ENCODE measurements at places on chromosomes 4 and X. TPM values are rescaled to one million over a fixed set of nuclear protein-coding genes. Genes with fewer than 3 reads are reported as not detected.

- DNase-seq = no peak
These were observed 1.6 kb downstream of the TBC1D14 start for GRCh38 chr4:6910960-6911874.

DNA sequence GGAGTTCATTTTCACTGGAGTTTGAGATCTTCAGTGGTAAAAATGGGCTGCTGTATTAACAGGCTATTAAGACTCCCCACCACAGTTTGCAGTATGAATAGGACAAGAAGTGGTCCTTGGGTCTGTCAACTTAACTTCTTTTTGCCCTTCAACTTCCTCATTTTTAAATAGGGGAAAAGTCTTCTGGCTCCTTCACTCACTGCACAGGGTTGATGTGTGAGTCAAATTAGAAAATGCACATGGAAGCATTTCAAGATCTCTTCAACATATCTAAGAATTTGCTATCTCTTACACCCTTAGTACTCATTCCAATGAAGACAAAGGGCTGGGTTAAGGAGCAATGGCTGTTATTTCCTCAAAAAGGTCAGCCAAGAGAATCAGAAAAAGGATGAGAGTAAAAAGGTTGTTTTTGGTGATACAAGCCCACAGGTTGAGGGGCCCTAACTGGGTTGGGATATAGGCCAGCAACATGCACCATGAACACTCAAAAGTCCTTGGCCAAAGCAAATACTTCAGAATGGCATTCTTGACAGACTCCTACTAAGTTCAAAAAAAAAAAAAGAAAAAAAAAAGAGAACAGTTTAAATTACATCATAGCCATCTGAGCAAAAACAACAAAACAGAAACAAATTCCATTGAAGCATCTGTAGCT is 13.4 kb downstream of the PDE5A start:
- DNase-seq = no peak

DNA sequence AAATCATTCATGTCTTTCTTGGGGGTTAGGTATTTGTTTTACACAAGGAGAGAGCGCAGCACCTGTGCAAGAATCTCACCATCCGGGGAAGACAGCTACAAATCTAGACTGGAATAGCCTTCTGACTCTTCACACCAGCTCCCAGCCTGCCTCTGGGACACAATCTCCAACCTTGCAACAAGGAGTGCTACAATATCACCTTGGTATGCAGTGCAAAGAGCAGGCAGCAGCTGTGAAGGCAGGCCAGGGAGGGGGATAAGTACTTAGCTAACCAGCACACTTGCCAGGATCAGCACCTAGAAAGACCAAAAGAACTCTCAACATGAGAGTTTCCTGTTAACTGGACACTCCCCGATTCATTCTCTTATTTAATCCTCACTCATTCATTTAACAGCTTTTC is 235.3 kb downstream of the AR start:
- no peak for DNase-seq

DNA sequence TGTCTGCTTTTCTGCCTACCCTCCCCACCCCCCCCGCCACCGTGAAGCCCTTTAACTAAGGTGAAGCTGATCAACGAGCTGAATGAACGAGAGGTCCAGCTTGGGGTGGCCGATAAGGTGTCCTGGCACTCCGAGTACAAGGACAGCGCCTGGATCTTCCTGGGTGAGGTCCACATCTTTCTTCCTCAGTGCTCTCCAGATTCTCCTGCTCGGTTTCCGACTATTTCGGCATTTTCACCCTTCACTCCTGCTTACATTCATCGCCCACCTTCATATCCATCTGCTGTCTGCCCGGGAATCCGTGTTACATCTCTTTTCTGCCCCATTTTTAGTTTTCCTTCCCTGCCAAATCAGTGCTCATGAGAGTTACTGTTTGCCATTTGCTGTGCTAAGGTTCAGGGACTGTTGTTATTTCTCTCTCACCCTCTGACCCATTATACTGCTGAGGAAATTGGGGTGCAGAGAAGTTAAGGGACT is 459 bp downstream of the RBMX2 start:
- DNase-seq = no peak

DNA sequence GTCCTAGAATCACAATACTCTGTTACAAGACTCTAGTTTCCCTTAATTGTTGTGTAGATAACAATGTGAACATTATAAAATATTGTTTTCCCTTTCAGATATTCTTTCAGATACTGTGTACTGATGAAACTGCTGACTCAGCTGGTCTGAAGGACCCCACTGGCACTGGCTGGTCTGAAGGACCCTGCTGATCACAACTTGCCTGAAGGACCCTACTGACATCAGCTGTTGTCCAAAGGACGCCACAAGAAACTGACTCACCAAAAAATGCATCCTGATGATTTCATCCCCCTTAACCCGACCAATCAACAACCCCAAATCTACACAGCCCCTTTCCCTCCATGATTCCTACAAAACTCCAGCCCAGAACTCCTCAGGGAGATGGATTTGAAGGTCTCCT is 258.8 kb upstream of the GNPDA2 start:
- no peak for DNase-seq

GRCh38 chr4:15771216-15772058 is 6.7 kb upstream of the CD38 start:
- no peak for DNase-seq

GRCh38 chr4:3519468-3520264 is 12.6 kb downstream of the LRPAP1 start:
- DNase-seq = no peak

DNA sequence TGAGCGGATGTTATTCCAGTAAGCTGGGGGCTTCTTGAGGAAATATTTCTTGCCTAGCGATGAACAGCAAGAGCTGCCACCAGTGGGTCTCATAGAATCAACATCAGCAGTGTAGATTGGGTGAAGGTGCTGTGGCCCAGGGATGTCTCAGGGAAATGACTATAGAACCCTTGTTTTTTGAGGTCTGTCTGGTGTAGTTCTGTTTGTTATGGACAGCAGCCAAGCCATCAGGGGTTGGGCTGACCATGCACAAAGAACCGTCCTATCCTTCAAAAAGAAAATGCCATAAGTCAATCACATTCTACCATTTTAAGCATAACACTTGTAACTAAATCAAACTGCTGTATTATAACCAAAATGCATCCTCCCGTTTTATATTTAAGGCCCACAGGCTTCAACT is 17.3 kb upstream of the C1GALT1C1 start:
- no peak for DNase-seq

DNA sequence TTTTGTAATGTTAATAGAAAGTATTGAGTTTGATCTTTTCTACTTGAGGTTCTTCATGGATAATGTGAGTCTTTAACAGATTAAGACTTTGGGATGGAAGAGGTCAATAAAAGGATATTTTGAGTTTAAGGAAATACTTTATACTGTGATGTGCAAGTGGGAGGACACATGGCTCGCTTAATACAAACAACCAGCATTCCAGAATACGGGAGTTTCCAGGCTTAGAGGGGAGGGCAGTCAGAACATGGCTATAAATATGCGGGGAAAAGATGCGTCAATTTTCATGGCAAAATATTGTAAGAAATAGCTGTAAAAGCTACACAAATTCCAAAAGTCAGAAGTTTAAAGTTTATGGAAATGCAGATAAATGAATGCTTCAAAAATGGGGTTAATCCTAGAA is 192.3 kb downstream of the AASDH start:
- no peak for DNase-seq

DNA sequence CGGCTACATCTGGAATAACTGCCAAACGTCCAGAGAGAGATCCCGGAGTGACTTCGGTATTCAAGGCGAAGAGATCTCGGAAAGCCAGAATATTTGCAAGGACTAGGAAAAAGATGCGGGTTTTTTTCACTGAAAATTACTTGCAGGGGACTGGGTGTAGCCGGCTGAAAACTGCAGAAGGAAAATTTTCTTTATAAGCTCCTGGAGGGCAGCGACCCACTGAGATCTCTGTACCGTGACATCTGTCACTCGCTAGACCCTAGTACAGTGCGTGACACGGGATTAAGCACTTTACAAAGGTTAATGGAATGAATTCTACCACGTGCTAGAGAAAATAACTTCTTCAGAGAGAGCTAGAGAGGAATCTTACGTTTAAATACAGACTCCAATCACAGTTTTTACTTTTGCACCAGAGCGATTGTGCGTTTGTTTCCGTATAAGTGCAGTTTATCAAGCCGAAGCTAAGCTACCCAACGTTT is 1.1 kb upstream of the LCORL start:
- DNase-seq = no peak

DNA sequence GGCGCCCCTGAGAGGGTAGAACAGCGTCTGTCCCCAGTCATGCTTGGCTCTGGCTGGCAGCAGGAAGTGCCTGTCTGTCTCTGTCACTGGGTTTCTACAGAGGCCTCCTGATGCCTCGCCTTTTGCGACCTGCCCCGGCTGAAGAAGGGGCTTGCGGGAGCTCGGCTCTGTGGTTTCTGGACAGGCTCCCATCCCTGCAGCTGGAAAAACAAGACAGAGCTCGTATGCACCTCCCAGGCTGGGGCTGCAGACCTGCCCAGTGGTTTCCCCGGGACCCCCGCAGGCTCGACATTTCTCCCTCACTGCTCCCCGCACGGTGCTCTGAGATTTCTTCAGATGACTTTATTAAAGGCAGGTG is 57.0 kb upstream of the SORCS2 start:
- DNase-seq = no peak

- DNase-seq = no peak
These were observed 9.7 kb upstream of the CDKN2AIP start for GRCh38 chr4:183434666-183435190.

DNA sequence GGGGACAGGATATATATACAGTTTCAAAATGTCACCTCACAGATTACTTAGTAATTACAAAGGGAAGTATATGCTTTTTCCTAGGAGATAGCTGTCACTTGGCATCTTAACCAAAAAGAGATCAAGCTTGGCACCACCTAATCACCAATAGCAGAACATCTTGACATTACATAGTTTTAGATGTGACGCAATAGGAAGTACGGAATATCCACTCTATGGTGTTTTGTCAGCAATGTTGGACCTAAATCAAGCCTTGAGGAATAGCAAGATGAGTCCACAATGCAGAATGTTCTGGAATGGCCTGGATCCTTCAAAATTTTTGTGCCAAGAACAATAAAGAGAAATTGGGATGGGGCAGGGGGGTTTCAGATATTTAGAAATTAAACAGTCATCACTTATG is 1488.2 kb downstream of the FSTL5 start:
- no peak for DNase-seq

TCP11X2 gene
- total RNA-seq = not detected

DCX gene
- total RNA-seq = not detected

CD38 gene
- total RNA-seq = not detected

CWH43 gene
- total RNA-seq = not detected

LANCL3 gene
- total RNA-seq = 1.5 TPM

SMARCAD1 gene
- total RNA-seq = 33.9 TPM

ARAF gene
- 67.7 TPM for total RNA-seq

PTCHD1 gene
- not detected for total RNA-seq

PAGE4 gene
- 1.3 TPM for total RNA-seq
